Dermis microvascular lymphatic vessel endothelial cell (primary cell): ENCODE measurements at places on chromosomes 1 and 21. TPM values are rescaled to one million over a fixed set of nuclear protein-coding genes. Genes with fewer than 3 reads are reported as not detected.
A peak's percentile ranks its signal among the peaks of the same experiment; 100 is the strongest.

GRCh38 chr1:244341455-244342450 is 110.0 kb downstream of the ADSS2 start:
- peak; percentile 91 for DNase-seq

Gene SYPL2
- under 0.01 TPM in 1 of 2 replicates, not detected in the other for total RNA-seq

Gene CD244
- not detected in 2 replicates for total RNA-seq

DNA sequence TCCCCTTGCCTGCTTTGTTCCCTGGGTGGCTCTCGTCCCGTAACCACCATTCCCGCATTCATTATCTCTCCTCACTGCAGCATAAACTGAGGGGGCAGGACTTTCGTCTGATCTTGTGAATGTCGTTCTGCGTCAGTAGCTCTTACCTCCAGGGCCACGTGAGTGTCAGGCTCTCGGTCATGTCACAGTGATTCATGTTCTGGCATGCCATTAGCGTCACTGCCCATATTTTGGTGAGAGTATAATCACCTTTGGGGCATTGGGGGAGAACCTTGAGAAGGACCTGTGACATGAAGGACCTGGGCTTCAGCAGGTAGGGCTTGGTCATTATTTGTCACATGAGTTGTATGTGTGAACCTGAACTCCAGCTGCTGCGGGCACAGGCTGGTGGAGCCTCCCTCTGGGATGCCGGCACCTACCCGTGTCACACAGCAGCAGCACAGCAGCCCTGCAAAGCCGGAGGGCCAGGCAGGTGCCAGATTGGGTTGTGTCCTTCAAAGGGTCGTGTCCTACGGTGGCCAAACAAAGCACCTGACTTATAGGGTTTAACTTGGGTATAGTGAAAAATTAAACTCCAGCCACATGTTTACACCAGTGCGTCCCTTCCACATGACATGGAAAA is 68.5 kb downstream of the BACE2 start:
- no peak for DNase-seq

Gene CTH
- total RNA-seq = 0.90 and 1.0 TPM in 2 replicates

Gene SLAMF1
- total RNA-seq = under 0.01 and 0.13 TPM in 2 replicates

GRCh38 chr1:62058956-62059355 is 135.7 kb upstream of the L1TD1 start:
- DNase-seq = no peak

Gene CDA
- total RNA-seq = 1.2 and 4.4 TPM in 2 replicates
